ENCODE measurements at places on chromosomes 3 and 15. TPM values are rescaled to one million over a fixed set of nuclear protein-coding genes. Genes with fewer than 3 reads are reported as not detected.

The KLHL18 gene
- total RNA-seq = 20.1 TPM

- peaks cover 3% of the 10 kb centered on the region for H3K4me1 ChIP-seq
- H3K27me3 ChIP-seq = peaks cover 7% of the 10 kb centered on the region
- H3K36me3 ChIP-seq = no peaks in the 10 kb centered on the region
- no peak overlapping the region for H3K4me3 ChIP-seq
Measured at GRCh38 chr3:139327861-139328260, 16.0 kb upstream of the MRPS22 start.

DNA sequence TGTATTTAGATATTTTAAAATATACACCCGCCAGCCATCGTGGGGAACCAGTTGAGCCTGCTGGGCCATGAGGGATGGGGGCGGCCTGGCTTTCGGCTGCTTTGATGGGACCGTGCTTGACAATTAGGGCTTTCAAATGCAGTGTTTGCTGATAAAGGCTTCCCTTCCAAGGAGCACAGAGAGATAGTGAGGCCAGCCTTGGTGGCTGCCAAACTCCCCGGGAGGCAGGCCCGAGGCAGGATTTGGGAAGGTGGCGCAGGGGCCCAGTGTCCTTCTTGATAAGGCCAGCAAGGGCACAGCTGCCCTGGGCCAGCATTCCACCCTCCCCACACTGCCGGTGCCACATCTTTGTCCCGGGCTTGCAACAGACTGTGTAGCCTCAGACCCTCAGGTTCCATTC is 75.6 kb downstream of the LINGO1 start:
- H3K27me3 ChIP-seq = no peaks in the 10 kb centered on the region
- no peaks in the 10 kb centered on the region for H3K4me1 ChIP-seq
- DNase-seq = no peak
- H3K4me3 ChIP-seq = no peak overlapping the region
- no peak overlapping the region for H3K27ac ChIP-seq

GRCh38 chr3:23859012-23859743 is 53.4 kb downstream of the UBE2E1 start:
- peaks cover 2% of the 10 kb centered on the region for H3K4me1 ChIP-seq
- H3K36me3 ChIP-seq = no peaks in the 10 kb centered on the region
- no peak overlapping the region for H3K4me3 ChIP-seq
- DNase-seq = peak; percentile 30

GRCh38 chr3:37103103-37103808 is 71.1 kb downstream of the LRRFIP2 start:
- H3K4me3 ChIP-seq = no peak overlapping the region
- no peaks in the 10 kb centered on the region for H3K27me3 ChIP-seq
- DNase-seq = no peak
- no peaks in the 10 kb centered on the region for H3K4me1 ChIP-seq
- H3K27ac ChIP-seq = no peak overlapping the region
- no peaks in the 10 kb centered on the region for H3K36me3 ChIP-seq

The STRIT1 gene
- total RNA-seq = not detected

The ADGRG7 gene
- total RNA-seq = not detected

The MRPS11 gene
- total RNA-seq = 23.6 TPM

The TRAT1 gene
- not detected for total RNA-seq

- no peaks in the 10 kb centered on the region for H3K36me3 ChIP-seq
- peaks cover 6% of the 10 kb centered on the region for H3K4me1 ChIP-seq
- DNase-seq = no peak
- H3K4me3 ChIP-seq = no peak overlapping the region
- peaks cover 6% of the 10 kb centered on the region for H3K27me3 ChIP-seq
- no peak overlapping the region for H3K27ac ChIP-seq
Measured at GRCh38 chr3:46906471-46907058, 29.0 kb downstream of the PTH1R start.

The CCDC51 gene
- 19.3 TPM for total RNA-seq

The FOXP1 gene
- total RNA-seq = 101 TPM
